ENCODE measurements at places on chromosomes 6 and 20.

DNA sequence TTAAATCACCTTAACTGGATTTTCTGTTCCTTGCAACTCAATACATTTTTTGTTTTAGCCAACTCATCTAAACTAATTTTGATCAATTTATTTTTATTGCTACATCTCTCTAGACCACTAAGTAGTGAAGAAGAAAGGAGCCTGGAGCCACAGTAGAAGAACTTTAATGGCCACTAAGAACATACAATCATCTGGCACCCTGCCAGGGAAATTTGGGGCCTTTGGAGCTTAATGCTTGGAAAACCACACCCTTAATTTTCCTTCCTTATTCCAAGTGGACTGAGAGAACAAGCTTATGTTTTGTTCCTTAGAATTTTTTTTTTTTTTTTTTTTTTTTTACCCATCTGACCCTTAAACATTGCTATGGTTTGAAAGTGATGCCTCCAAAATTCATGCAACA is 12.0 kb upstream of the GMDS start:
- no peak for DNase-seq

DNA sequence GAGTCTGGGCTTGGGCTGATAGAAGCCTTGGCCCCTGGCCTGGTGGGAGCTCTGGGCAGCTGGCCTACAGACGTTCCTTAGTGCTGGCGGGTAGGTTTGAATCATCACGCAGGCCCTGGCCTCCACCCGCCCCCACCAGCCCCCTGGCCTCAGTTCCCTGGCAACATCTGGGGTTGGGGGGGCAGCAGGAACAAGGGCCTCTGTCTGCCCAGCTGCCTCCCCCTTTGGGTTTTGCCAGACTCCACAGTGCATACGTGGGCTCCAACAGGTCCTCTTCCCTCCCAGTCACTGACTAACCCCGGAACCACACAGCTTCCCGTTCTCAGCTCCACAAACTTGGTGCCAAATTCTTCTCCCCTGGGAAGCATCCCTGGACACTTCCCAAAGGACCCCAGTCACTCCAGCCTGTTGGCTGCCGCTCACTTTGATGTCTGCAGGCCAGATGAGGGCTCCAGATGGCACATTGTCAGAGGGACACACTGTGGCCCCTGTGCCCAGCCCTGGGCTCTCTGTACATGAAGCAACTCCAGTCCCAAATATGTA is 957 bp upstream of the VEGFA start:
- DNase-seq: no peak

DNA sequence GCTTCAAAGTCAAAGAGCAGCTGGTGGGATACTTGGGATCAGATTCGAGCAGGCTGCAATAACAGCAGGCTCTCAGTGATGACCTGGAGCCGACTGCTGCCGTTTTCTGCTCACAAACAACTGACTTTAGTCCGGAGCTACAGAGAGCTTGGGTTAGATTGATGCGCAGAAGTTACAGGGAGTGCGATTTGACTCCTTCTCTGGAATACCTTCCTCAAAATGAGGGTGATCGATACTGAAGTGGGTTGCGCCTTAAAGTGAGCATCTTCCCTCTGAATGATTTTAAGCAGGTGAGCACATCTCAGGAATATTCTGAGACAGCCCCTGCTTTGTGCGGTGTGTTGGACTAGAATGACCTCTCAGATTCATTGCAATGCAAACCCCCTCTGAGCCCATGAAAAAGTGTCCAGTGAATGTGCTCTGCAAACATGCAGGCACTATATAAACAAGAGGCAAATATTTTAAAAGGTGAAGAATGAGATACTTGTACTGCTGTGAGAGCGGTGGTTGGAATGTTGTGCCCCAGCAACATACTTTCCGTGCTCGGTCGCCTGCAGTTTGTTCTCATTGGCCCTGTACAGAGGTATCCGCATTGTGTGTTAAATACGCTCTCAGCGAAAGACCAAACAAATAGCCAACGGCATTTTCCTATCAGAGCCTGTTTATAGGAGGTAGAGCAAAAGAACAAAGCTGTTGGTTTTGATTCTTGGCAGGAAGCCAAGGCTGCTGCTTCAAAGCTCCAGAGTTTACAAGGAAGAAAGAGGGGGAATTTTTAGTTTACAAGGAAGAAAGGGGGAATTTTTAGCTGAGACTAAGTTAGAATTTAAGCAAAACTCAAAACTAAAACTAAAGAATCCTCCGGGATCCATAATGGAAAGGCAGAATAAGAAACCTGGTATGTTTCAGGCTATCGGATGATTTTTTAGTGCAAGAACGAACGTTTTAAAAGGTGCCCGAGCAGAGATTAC is 67.7 kb downstream of the PHACTR2 start:
- DNase-seq: peak; percentile 40

DNA sequence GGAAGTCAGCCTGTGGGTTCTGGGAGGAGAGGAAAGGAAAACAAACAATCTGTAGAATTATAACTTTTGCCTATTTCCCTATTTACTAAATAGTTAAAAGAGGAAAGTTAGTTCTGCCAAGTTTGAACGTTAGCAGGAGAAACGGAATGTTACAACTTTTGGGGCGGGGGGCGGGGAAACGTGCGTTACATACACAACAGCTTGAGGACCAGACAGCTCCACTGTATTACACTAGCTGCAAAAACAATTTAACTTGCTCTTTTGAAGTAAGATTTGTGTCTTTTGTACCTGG is 498 bp upstream of the PRDM1 start:
- DNase-seq: no peak

DNA sequence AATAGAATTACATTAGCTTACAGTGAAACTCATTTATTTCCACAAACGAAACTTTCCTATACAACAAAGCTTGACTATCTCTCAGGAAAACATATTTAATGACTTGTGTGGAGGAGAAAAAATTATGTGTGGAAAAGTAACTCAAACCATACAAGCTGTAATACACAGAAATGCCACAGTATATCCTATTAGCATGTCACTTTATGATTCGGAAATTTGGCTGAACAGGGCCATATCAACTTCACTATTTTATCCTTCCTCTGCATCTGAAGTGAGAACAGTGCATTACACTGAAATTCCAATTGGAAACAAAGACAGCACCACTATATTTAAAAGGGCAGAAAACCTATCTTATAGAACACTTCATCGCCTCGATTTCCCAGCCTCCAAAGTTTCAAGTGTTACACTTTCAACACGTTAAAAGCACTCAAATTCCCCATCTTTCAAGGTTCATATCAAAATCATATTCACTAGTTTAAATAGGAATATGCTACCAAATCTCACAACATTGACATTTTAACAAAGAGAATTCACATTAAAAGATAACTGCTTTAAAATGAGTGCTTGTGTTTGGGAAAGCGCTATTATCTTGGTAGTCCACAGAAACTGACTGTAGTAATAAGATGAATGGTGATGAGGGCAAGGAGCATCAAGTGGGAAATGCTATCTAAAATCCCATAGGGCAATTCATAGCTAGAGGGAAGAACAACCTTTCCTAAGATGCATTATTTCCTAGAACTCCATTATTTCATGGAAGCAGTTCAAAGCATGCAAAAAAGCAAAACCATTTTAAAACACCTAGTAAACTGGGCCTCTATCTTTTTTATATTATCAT is 1.8 kb downstream of the REV3L start:
- no peak for DNase-seq

GRCh38 chr20:56187534-56188165 is 60.9 kb upstream of the MC3R start:
- DNase-seq: no peak

- no peak for DNase-seq
These were observed 83.0 kb upstream of the TCF21 start for GRCh38 chr6:133805876-133806275.

GRCh38 chr20:4567170-4567569 is 154.5 kb upstream of the PRND start:
- no peak for DNase-seq

DNA sequence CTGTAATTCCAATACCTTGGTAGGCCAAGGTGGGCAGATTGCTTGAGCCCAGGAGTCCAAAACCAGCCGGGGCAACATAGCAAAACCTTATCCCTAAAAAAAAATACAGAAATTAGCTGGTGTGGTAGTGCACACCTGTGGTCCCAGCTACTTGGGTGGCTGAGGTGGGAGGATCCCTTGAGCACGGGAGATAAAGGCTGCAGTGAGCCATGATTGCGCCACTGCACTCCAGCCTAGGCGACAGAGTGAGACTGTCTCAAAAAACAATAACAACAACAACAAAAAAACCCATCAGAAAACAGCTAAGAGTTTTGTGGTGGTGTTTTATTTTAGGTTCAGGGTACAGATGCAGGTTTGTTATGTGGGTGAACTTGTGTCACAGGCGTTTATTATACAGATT is 42.9 kb upstream of the FANCE start:
- DNase-seq: no peak

All from neuronal stem cell (in vitro differentiated cells).